Hippocampal formation (tissue), 2 donors: ENCODE measurements at places on chromosomes 12 and 14.

- DNase-seq = no peak
These were observed 9.6 kb downstream of the OR6S1 start for GRCh38 chr14:20631880-20632389.

- DNase-seq = no peak
These were observed 34.3 kb upstream of the LTA4H start for GRCh38 chr12:96069511-96070231.

DNA sequence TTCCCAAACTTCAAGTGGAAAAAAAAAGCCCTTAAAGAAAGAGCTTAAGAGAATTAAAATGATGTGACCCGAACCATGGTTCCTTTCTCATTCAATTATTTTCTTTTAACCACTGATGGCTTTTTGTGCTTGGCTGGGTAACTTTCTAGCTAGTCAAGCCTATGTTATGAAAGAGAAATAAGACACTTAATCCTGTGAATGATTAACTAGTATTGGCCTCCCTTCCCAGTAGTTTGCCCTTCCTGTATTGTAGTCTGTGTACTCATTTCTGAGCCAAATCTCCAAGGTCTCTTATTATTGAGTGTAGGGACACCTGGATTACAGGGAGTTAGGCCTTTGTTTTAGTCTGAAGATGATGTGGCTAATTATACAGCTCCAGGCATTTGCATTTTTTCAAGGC is 353.0 kb downstream of the RAD51B start:
- no peak for DNase-seq

- DNase-seq = no peak
These were observed 107.0 kb downstream of the EXOC5 start for GRCh38 chr14:57161583-57162234.

- DNase-seq = no peak
These were observed 5.5 kb upstream of the PAX9 start for GRCh38 chr14:36655963-36656686.

GRCh38 chr12:6125310-6125608 is 789 bp upstream of the VWF start:
- DNase-seq = no peak

DNA sequence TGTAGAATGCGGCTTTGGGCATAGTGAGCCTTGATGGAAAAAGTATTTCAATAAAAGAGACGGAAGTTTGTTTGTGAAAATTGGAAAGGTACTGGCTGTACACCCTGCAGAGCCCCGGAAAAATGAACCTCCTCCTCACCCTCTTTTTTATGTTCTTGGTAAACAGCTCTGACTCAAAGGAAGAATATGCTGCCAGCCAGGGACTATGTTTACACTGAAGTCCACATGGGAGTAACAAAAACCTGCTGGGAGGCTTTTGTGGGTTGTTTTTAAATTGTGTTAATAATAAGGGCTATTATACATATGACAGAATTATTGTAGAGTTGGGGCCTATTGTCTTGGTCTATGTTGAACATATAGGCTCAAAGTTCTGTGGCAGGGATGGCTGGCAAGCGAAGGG is 70.7 kb downstream of the TTC8 start:
- DNase-seq = no peak

DNA sequence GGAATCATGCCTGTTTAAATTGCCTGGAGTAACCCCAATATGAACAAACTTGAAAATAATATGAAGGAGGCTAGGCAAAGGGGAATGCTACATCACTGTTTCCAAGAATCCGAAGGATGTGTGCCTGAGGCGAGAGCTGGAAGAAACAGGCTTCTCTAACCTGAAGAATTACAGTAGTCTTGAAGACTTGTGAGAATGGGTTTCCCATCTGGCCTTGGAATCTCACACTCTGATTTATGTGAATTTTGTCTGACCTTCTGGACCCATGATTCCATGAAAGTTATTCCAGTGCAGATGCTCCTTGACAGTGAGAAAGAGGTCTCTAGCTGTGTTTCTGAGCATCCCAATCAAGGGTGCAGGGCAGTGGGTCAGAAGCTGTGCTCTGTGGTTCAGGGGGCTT is 122.1 kb upstream of the PARP11 start:
- DNase-seq = no peak

DNA sequence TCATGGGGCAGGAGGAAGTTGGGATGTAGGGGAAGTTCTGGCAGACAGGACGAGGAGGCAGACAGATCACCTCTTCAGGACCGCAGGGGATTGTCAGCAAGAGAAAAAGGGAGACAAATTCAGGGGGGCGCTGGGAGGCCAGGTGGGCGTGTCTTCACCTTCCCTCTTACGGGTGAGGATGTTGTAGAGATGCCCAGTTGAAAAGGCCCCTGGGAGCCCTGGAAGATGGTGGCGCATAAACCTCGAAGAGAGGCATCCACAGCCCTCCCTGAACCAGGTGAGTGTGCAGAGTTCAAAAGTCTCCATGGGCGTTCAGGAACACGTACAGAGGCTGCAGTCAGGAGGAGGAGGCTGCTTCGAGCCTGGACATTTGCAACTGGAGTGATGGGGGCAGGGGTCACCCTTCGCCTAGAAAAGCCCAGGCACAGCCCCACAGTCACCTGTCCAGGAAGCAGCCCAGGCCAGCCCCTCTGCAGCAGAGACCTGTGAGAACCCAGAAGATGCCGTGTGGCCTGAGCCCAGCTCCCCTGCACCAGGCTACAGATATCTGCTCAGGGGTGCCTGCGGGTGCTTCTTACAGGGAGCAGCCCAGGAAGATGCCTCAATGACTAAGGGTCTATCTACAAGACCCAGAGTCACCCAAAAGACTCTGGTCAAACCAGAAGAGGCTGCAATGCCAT is 74.4 kb downstream of the PRIMA1 start:
- no peak for DNase-seq

GRCh38 chr12:45409966-45410365 is 194.1 kb downstream of the ANO6 start:
- DNase-seq = no peak

DNA sequence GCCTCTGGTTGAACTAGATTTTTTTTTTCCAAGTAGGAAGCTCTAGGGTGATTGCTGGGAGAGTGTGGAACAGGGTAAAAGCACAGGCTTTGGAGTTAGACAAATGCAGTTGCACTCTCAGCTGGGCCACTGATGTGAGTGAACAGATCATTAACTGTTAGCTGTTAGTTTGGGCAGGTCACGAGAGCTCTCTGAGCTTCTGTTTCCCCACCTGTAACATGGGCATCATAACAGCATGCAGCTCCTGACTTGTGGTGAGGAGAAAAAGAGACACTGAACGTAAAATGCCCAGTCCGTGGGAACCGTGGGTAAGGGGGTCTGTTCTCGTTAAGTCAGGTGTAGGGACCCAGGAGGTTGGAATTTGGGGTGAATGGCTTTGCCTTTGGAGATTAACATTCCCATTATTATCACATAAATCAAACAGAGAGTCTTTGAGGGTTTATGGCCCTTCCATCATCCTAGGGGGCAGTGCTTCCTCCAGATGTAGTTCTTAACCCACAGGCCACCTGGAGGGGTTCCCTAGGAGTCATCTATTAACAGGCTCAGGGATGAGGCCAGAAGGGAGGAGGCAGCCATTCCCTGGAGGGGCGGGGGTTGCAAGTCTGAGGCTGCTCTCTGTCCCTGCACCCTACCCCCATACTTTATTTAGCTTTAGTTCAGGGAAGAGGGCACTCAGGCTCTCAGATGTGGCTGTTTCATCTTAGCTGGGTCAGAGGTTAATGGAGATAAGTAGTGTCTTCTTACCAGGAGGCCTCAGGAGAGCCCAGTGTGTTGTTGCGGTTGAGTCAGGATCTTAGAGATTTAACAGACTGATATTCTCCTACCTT is 135.2 kb downstream of the DACT1 start:
- no peak for DNase-seq

DNA sequence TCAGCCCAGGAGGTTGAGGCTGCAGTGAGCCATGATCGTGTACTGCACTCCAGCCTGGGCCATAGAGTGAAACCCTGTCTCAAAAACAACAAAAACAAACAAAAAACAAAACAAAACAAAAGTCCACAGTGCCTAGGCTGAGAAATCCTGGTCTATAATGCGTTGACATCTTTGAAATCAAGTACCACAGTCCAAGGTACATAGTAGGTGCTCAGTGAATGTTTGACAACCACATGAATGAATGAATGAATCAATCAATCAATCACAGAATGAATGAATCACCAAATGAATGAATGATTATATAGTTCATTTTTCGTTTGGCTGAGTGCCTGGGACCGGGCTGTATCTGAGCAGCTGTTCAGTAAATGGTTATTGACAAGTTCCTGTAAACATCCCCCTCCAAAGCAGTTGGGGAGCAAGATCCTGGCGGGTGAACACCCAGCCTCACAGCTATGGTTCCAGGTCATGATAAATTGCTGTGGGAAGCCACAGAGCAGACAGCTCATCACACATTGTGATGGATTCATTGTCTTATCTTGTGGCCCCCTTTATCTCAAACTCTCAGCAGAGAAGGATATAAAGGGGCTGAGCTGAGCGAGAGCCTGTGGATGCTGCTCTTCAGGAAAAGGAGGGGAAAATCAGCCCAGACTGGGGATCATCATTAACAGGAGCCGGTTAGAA is 30.4 kb upstream of the IFT81 start:
- no peak for DNase-seq

- DNase-seq = no peak
These were observed 31.5 kb upstream of the CCT2 start for GRCh38 chr12:69553628-69554248.

- no peak for DNase-seq
These were observed 246.0 kb upstream of the DAAM1 start for GRCh38 chr14:58942516-58942915.

DNA sequence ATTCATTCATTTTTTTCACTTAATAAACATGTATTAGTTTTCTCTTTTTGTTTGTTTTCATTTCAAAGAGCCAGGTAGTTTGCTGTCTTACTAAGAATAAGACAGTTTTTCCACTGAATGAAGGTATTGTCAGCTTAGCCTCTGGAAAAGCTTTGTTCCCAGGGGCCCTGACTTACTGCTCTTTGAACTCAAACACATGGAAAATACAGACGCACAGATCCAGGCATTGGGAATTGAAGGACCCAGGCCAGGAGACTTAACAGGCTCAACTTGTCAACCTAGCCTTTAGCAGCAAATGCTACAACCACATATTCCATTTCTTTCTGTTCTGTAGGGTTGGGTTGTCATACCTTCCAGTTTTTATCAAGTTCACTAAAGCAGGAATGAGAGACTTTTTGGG is 38.5 kb upstream of the SLCO1C1 start:
- no peak for DNase-seq

- DNase-seq = no peak
These were observed 457.9 kb upstream of the FOXG1 start for GRCh38 chr14:28308734-28309133.
